ENCODE measurements at places on chromosomes 11 and 22.

DNA sequence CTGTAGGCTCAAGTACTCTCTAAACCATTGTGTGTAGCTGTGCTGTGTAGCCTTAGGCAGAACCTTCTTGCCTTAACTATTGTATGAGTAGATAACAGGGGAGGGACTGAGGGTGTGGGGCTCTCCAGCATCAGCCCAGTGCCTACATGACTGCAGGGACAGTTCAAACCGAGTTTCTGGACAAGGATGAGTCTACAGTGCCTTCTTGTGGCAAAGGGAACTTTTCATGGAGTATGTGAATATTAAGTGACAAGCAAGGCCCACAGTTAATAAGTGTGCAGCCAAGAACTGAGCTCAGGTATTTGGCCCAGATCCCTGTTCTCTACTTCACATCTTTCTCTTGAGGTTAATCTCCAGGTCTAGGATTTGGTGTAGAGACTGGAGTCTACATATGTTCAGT, 424.4 kb upstream of the LARGE1 start:
- no peak for DNase-seq

GRCh38 chr11:41897991-41898390, 438.5 kb upstream of the LRRC4C start:
- DNase-seq: no peak

- DNase-seq: no peak
Measured at GRCh38 chr11:105334025-105334714, 194.6 kb upstream of the CARD18 start.

GRCh38 chr11:118213201-118213600, 11.6 kb downstream of the JAML start:
- no peak for DNase-seq

- no peak for DNase-seq
Measured at GRCh38 chr11:116357784-116358544, 414.8 kb downstream of the BUD13 start.

DNA sequence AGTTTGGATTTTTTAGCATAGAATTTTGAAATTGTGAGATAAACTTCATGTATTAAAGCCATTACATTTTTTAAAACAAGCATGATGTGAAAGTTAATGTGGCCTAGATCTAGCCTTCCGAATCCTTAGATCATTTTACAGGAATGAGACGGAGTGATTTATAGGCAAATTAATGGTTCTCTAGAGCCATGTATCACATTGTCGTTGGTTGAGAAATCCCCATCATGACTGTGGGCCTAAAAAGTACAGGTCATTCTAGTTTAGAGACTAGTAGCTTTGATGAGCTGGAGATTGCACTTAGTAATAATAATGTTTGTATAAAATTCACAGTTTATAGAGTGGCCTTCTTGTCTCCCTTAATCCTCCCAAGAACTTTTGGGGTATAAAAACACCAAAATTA, 7.1 kb downstream of the EWSR1 start:
- no peak for DNase-seq
